Fibroblast of skin of left quadriceps (primary cell): ENCODE measurements at places on chromosomes 7 and 10.

GRCh38 chr7:122887848-122888247 lies 1.6 kb upstream of the CADPS2 start:
- DNase-seq: no peak

DNA sequence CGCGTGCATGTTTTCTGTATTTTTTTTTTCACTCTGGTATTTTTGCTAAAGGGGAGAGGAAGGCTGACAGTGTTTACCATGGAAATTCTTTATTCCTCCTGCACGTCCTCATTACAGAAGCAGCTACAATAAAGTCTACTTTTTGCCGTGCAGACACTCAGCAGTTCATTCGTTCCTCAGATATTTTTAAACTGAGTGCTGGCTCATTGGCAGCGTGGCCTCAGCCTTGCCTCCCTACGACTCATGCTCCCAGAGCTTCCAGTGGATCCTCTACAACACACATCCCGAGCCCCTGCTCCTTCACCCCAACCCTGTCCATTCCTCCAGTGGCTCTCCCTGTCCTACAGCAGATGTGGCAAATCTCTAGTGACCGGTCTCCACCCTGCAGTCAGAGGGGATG lies 239.2 kb upstream of the ZMIZ1 start:
- DNase-seq: no peak

DNA sequence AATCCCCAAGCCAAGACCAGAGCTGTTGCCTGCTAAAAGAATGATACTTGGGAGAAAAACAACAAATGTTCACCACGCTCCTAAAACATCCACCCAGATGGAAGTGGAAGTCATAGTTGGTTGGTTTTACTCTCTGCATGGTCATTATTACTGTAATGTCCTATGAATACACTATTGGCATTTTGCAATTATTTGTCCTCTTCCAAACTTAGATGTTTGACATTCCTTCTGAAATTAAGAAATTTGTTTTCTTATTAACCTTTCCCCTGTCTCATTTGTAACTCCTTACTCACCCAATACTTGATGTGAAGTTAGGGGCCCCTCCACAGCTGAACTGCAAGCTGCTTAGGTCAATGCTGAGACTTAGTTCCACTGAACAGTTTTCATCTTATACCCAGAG lies 383.3 kb downstream of the INHBA start:
- no peak for DNase-seq

GRCh38 chr10:110897184-110897583 lies 21.8 kb downstream of the BBIP1 start:
- DNase-seq: no peak

DNA sequence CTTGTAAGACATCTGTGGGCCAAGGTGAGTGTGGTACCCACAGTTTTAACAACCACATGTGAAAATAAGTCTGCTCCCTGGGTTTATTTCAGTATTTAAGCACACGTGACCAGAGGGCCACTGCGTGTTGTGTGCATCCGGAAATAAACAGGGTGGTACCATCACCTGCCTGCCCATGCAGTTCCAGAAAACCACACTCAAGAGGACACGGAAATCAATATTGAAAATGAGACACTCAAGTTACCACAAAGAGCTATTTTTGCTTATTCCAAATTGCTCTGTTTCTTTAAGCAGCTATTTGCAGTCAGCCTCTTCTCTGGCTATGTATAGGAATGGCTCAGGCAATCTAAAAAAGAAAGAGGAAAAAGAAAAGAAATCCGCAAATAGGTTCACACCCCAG lies 71.8 kb upstream of the LOXL4 start:
- DNase-seq: no peak

GRCh38 chr10:122062831-122063674 lies 74.1 kb downstream of the TACC2 start:
- no peak for DNase-seq

GRCh38 chr7:51154201-51154600 lies 162.4 kb downstream of the COBL start:
- DNase-seq: no peak

DNA sequence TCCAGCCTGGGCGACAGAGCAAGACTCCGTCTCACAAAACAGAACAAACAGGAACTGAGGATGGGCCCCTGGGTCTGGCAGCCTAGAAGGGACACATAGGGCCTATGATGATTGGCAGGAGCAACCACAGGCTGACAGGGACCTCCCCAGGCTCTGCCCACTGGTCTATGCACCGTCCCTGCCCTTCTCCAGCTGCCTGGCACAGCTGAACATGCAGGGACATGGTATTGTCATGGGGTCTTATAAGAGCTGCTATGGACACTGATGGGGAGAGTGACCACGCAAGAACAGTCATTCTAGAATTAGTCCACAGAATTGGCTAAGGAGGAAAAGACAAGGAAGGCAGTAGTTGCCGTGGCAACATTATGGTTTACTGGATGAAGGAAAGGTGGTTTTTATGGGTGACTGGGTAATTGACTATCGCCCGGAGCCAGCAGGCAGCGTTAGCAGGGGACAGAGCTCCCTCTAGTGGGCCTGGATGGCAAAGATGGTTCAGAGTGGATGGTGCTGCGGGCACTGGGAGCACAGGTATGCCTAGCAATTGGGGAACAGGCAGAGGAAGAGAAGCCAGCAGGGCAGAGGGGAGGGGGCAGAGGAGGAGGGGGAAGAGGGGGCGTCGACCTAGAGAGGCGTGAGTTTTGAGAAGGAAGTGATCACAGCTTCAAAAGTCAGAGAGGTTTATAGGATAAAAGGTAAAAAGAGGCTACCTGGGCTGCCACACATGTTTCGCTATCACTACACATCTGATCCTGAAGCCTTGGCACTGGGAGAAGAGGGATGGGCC lies 7.8 kb upstream of the TRIM56 start:
- no peak for DNase-seq

- no peak for DNase-seq
Observed at GRCh38 chr10:3023892-3024291, 43.5 kb upstream of the PFKP start.

- DNase-seq: no peak
Observed at GRCh38 chr7:50608196-50608906, 43.1 kb upstream of the DDC start.

DNA sequence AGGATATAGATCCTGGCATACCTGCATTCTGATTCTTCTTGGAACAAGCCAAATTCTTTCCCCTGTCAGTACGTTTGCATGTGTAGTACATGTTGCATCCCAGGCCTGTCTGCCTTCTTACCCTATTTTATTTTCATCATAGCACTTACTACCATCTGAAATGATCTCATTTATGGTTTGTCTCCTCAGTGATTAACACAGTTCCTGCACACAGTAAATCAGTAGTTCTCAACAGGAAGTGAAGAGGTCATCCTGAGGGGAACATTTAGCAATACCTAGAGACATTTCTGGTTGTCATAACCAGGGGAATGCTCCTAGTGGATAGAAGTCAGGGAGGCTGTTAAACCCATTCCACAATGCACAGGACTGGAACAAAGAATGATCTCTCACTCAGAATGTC lies 38.2 kb upstream of the SLC26A4 start:
- peak; percentile 75 for DNase-seq

GRCh38 chr7:136114966-136115762 lies 138.0 kb upstream of the MTPN start:
- peak; percentile 2 for DNase-seq

DNA sequence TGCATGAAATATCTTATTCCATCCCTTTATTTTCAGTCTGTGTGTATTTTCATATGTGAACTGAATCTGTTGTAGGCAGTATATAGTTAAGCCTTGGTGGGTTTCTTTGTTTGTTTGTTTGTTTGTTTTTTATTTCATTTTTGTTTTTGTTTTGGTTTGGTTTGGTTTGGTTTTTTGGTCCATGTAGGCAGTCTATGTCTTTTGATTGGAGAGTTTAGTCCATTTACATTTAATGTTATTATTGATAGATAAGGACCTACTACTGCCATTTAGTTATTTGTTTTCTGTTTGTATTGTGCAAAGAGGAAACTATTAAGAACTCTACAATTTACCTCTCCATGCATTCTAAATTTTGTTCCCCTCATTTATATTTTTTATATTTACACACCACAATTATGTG lies 695.9 kb upstream of the GRM3 start:
- DNase-seq: no peak

GRCh38 chr10:11403116-11403515 lies 208.3 kb downstream of the USP6NL start:
- no peak for DNase-seq

DNA sequence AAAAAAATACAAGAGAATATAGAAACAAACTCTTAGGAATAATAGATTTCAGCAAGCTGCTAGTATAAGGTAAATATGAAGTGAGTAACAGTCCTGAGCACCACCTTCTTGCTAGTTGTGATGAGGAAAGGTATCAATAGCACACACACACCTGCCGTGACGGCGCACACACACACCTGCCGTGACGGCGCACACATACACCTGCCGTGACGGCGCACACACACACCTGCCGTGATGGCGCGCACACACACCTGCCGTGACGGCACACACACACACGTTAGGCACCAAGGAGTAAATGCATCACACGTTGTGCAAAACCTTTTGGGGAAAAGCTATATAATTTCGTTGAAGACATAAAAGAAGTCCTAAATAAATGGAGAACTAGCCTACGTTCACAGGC lies 4.7 kb upstream of the JAKMIP3 start:
- no peak for DNase-seq

DNA sequence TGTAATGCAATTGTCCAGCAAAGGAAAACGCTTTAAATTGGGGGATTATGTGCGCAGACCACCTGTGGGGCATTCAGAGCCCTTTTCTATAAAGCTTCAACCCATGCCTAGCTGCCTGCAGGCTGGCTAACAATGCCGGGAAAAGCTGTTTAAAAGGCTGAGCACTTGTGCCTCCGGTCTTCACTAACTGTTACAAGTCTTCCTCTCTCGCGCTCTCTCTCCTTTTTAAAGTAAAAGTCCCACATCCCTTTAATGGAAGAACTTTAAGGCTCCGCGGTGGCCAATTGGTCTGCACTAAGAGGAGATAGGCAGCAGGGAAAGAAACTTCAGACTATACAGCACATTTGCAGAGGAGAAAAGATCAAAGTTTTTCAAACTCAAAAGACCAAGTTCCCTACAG lies 4.6 kb downstream of the FZD8 start:
- DNase-seq: no peak

GRCh38 chr7:80151274-80151665 lies 16.6 kb downstream of the GNAI1 start:
- DNase-seq: peak; percentile 86

DNA sequence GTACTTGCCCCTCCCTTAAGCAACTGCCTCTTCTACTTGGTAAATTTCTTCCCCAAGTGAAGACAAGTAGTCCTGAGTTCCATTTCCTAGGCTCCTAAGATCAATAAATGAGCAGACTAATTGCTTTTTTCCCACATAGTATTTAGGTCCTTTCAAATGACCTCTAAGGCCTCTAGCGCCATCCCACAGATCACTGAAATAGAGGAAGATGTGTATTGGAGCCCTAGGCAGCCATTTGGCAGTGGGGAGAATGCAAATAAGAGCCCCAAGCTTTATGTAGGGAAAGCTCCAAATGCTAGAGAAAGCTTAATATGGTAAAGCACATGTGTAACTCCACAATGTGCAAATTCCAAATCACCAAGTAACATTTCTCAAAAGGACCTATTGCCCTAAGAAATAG lies 316.5 kb upstream of the PHF14 start:
- no peak for DNase-seq

DNA sequence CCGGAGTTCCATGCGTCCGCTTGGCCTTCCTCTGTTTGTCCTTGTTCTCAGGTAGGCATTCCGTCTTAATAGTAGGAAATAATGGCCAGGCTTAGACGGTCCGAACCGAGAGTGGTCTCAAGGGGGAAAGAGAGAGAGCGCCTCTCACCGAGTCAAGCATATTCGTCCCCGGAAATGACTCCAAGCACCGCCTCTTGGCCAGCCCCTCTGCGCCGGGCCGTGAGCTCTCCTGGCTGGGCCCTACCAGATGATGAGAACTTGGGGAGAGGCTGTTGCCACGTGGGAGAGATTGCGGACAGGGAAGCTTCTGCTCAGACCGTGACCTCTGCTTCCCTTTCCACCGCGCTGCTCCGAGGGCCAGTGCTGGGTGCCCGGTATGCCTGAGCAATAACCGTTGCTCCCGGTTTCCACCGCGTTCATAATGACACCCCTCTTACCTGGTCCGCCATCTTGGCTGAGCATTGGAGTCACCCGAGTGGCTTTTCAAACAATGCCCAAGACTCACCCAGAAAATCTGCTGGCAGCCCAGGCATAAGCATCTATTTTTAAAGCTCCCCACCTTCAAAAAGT lies 251.1 kb upstream of the SHH start:
- no peak for DNase-seq

DNA sequence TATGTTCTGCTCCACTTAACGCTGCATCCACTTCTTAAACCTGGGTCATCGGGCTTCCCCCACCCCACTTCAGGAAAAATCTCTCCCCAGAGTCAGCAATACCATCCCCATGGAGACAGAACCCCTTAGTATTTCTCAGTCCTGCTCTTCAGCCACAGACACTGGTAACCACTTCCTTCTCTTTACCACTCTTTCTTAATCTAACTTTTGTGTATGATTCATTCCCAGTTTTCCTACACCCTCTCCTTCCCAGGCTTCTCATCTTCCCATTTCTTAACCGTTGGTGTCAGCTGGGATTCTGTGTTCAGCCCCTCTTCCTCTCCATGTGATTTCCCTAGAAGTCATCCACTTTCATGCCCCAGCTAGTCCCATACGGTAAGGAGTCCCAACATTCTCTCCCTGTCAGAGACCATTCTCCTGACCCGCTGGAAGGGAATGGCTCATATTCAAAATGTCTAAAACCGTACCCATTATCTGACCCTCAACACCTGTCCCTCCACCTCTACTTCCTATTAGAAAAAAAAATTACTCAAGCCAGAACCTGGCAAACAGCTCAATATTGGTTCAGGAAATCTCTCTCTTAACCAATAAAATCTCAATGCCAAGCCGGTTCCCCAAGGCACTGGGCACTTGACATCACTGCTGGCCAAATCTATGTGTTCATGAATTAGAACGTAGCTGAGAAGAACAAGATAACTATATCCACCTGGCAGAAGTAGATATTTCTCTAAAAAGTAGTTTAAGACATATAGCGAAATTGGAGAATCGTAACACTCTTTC lies 89.4 kb downstream of the DGKI start:
- DNase-seq: no peak

GRCh38 chr10:100311298-100311697 lies 18.7 kb downstream of the PKD2L1 start:
- no peak for DNase-seq

- peak; percentile 92 for DNase-seq
Observed at GRCh38 chr10:110410329-110411046, 87.2 kb upstream of the DUSP5 start.

- DNase-seq: peak; percentile 30
Observed at GRCh38 chr7:116772423-116772863, 89.9 kb upstream of the CAPZA2 start.

GRCh38 chr7:42012786-42013360 lies 224.1 kb downstream of the GLI3 start:
- DNase-seq: no peak

- DNase-seq: no peak
Observed at GRCh38 chr7:99218406-99219184, 10.7 kb upstream of the KPNA7 start.

GRCh38 chr7:106405697-106406141 lies 120.9 kb upstream of the NAMPT start:
- DNase-seq: no peak

DNA sequence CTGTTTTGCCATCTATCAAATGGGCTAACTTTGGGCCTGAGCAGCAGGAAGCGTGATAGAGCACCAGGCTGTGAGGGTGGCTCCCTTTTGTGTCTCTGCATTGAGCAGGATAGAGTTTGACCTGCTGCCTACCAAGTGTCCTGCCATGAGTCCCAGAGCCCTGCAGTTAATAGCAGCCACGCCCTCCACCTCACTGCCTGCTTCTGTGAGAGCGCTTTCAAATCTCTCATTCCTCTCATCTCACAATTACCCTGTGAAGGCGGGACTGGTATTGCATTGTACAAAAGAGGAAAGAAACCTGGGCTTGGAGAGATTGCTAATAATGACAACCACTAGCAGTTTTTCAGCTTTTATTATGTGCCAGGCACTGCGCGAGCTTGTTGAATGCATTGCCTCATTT lies 39.9 kb downstream of the UNC5B start:
- no peak for DNase-seq
